NCI-H187 (cell line): ENCODE measurements at places on chromosomes 4 and X.

- DNase-seq: no peak
These were observed 115.7 kb downstream of the NDST4 start for GRCh38 chr4:114997576-114998247.

GRCh38 chr4:112075906-112076305 is 69.3 kb upstream of the FAM241A start:
- no peak for DNase-seq

DNA sequence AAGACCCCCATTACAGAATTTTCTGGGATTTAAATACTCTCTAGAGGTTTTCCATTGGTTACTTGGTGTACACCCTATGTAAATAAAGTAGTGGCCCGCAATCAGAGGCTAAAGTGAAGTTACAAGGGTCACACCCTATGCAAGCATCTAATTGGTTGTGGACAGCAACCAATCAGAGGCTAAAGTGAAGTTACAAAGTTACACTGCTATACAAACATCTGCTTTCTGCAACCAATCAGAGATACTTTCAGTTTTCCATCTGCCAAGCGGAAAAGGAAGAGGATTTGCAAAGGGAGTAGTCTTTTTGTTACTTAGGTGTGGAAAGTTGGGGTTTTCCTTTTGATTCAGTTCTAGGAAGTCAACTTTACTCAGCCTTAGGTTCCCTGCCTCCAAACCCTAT is 2.0 kb upstream of the ATRX start:
- DNase-seq: no peak

- no peak for DNase-seq
These were observed 30.5 kb upstream of the COL25A1 start for GRCh38 chr4:109332926-109333464.

DNA sequence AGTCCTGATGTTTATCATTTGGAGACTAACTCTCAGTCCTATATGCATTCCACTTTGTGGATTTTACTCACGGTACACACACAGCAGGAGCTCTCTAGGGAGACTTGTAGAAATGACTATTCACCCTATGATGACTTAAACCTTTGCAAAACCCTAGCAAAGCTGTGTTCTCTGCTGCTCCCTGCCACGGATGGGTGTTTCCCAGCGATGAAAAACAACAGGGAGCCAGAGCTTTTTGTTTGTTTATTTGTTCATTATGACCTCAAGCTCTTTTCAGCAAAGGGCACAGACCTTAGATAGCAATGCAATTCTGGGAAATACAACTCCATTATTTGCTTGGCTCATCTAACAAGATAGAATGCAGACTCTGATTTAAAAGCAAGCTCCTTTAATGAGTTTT is 156.6 kb downstream of the GRIA3 start:
- DNase-seq: no peak

GRCh38 chr4:6085691-6086628 is 67.7 kb upstream of the C4orf50 start:
- DNase-seq: no peak

GRCh38 chr4:77123411-77123810 is 33.6 kb upstream of the CCNG2 start:
- DNase-seq: no peak

DNA sequence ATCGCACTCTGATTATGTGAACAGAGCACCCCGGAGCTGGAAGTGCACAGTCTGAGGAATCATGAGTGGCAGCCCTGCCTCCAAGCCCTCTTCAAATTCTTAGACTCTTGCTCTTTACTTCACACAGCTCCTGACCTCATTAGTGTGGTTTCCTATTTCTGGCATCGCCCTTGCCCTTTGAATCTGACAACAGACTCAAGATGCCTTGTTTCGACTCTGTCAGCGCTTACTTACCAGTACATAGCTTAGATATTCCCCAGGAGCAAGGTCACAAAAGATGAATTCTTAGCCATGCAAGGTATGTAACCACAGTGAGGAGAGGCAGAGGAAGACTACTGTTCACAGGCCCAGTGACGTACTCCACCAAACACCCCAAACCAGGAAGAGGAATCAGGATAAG is 167.2 kb downstream of the KDR start:
- DNase-seq: no peak

GRCh38 chrX:53882331-53882730 is 161.9 kb downstream of the PHF8 start:
- no peak for DNase-seq

DNA sequence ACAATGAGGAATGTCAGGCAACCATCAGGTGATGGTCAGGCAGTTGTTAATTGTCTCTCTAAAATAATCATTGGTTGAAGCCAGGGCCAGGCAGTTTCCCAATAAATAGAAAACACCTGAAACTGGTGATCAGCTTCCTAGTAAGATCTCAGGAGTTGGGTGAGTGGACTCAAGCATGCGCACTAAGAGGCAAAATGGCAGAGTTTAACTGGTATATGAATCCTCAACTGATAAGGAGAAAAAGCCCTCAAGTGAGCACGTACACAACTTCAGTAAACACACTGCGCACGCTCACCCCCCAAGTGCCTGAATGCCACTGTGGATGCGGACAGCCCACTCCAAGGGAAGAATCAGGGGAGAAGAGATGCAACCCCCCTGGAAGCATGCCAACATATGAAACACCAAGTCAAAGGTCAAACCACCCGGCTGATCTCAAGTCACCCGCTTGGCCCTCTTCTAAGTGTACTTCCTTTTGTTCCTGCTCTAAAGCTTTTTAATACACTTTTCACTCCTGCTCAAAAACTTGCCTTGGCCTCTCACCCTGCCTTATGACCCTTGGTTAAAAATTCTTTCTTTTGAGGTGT is 39.9 kb downstream of the LNX1 start:
- DNase-seq: no peak

GRCh38 chr4:605702-606425 is 19.5 kb upstream of the PDE6B start:
- no peak for DNase-seq

DNA sequence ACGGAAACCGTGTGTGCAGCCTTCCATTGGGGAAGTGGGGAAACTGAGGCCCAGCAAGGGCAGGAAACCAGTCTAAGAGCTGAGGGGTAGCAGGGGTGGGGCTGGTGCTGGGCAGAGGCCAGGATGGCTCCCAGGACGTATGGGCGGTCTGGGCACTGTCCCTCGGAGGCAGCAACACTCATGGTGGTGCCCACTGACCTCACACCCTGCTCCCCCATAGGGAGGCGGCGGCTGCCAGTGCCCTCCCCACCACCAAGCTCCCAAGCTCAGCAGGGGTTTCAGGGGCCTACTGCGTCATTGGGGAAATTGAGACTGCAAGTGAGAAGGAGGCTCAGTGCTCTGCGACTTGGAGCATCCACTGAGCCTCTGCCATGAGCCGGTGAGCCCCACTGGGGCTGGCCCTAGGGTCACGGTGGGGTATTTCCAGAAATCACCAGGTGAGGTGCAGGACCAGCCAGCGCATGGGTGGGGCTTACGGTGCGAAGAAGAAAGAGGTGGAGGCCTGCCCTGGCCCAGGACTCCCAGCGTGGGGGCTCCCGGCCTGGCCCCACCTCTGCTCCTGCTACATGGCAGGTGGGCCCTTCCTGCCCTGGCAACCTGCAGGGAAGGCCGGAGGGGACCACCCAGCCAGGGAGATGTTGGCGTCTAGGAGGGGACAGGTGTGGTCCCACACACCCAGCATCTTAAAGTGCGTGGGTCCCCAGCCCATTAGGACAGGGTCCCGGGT is 915 bp downstream of the MSANTD1 start:
- no peak for DNase-seq

GRCh38 chr4:722851-723360 is 17.3 kb downstream of the PCGF3 start:
- no peak for DNase-seq

GRCh38 chr4:57109847-57110639 is at the start of gene IGFBP7:
Gene IGFBP7, minus strand, starts transcription at chr4:57110385. Its CDS starts 34 bp downstream, at chr4:57110351.
- no peak for DNase-seq

DNA sequence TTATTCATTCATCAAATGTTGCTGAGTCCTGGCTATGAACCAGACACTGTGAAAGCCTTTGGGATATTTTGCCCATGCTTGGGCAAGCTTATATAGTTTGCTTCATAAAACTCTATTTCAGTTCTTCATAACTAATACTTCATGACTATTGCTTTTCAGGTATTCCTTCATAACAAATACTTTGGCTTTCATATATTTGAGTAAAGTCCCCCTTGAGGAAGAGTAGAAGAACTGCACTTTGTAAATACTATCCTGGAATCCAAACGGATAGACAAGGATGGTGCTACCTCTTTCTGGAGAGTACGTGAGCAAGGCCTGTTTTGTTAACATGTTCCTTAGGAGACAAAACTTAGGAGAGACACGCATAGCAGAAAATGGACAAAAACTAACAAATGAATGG is 1.7 kb upstream of the AFP start:
- no peak for DNase-seq

DNA sequence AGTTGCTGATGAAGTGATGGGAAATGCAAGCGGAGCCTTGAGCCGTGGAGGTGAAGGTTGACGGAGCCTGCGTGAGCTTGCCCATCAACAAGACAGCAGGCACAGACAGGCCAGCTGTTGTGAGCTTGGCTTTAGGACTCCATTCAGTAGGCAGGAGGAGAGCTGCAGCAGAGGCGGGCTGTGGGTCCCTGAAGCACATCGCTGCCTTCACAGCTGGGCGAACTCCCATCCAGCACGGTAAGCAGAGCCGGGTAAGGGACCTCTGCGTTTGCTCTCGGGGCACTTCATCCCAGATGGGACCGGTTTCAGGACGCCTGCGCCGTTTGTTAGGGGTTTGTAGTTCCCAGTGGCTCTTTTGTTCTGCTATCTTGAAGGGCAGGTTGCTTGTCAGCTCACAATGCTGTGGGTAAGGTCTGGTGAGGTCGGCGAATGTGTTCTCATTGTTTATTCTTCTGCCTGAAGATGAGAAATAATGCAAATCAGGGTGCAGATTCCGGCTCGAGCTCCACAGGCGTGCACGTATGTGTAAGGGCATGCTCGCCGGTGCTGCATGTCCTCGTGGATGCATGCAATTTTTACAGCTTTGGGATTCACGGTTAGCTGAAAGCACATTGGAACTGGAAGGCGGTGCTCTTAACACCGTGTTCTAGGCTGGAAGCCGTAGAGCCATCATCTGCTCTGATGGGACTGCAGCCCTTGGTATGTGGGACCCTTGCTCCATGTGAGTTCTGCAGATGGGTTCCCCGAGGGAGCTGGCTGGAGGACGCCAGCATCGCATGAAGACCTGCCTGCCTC is 54.6 kb upstream of the CLDN34 start:
- DNase-seq: no peak

DNA sequence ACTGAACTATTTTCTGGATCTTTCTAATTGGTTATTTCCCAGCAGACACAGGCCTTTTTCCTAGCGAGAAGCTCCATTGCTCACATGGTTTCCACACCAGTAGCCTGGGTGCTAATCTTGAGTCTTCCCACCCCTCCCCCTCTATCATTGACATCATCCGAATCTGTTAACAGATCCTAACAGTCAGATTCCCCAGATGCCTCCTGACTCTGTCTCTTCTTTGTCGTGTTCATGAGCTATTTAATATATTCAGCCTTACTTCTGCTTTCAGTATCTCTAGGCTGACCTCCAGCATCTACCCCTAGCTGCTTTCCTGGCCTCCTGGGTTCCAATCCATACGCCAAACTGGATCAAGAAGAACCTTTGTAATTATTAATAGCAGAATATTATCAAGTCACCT is 85.0 kb downstream of the CLNK start:
- no peak for DNase-seq

- no peak for DNase-seq
These were observed 115.7 kb upstream of the LSM6 start for GRCh38 chr4:146059865-146060264.

DNA sequence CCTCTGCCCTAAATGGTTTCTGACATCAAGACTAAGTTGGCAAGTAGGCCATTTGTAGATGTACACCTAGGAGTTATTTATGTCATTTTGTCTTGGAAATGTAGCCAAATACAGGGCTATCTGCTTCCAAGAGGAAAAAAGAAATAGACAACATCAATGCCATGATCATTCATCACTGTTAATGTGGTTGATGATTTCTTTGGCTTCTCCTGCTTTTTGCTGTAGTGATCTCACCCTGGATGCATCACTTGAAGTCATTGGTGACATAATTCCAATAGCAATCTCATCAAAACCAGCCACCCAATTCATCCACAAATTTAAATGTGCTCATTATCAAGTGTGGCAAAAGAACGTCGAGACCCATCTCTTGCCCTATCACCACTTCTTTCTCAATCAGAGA is 222.6 kb upstream of the PPARGC1A start:
- no peak for DNase-seq

- no peak for DNase-seq
These were observed 29.1 kb downstream of the MCUB start for GRCh38 chr4:109589119-109589518.

DNA sequence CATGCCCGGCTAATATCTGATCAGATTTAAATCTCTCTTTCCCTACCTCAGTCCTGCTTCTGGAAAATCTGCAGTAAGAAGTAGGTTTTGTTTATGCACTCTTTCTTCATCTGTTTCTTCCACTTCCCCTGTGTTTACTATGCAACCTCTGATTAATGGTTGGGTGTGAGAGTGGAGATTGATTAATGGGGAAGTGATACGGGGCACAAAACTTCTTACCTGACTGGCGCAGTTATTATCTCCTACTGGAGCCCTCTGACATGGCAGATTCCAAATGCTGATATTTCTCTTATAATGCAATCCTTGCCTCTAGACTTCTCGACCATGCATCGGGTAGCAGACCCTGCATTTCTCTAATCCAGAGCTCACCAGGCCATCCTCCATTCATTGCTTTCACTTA is 60.2 kb upstream of the HPGD start:
- no peak for DNase-seq

DNA sequence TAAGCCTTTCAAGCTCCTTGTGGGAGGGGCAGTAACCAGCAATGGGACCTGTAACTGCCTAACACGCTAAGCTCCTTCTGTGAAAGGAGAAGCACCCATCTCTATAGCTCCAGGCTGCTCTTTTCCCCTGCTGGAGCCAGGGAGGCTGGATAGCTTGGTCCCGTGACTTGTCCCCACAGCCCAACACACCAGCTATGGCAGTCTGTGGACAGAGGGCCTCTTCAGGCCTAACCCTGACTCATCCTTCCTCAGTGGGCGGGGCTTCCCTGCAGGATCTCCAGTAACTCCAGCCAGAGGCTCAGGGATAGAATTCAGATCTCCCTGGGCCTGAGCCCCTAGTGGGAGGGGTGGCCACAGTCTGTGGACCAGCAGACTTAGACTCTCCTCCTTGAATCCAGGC is 1290.1 kb downstream of the PCDH7 start:
- DNase-seq: no peak

DNA sequence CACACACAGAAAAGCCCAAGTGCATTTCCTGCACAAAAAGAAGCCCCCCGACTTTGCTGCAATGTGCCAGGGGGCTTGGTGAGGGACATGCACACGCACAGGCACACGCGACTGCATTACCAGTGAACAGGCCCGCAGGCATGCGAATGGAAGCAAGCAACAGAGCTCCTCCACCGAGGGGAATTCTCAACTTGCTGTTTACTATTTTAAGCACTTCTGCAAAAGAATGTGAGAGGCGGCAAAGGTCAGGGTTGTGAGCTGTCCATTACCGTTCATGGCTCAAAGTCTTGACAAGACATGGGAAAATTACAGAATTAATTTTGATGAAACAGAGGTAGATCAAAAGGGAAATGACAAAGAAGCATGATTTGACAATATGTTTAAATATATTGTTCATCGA is 342.5 kb upstream of the NOCT start:
- no peak for DNase-seq

GRCh38 chr4:39741401-39741800 is 43.5 kb downstream of the UBE2K start:
- no peak for DNase-seq
